RWPE2 (cell line): ENCODE measurements at places on chromosomes 2 and 18.

DNA sequence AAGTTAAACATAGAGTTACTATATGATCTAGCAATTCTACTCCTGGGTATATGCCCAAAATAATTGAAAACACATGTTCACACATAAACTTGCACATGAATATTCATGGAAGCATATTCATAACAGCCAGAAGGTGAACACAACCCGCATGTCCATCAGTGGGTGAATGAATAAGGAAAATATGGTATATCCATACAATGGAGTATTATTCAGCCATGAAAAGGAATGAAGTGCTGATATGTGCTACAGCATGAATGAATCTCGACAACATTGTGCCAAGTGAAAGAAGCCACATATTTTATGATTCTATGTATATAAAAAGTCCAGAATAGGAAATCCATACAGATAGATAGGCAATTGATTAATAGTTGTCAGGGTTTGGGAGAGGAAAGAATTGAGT, 15.9 kb downstream of the COL4A4 start:
- no peak for DNase-seq

DNA sequence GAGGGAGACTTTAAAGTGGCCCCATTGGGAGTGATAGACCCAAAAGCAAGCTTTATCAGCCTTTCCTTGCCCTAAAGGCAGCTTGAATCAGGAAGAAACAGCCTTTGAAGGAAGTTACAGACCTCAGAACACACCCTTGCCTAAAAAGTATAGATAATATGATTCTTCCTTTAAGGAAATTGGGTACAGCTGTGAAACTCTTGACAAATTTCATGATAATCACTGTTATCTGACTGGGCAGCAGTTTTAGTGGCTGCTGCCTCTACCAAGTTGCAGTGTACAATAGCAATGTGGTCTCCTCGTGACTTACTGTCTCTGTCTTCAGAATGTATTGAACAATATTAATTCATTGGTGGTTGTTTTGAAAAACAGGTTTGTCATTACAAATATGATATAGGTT, 16.7 kb downstream of the HOXD1 start:
- DNase-seq, result no peak

DNA sequence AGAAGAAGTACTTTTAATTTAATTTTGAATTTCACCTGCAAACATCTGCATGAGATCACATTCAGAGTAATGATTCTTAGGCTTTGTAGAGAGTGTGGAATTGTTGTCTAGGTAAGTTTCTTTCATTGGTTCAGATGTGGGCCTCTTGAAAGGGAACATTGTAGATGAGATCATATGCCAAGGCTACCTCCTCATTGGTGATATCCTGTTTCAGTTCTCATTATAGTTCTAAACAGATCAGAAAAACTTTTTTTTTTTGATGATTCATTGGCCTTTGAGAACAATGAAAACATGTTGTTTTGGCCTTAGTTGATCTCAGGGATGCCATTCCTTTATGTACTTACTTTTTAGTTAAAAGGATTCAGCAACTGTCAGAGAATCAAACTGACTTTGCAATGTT, 44.5 kb downstream of the EML6 start:
- DNase-seq, result no peak

DNA sequence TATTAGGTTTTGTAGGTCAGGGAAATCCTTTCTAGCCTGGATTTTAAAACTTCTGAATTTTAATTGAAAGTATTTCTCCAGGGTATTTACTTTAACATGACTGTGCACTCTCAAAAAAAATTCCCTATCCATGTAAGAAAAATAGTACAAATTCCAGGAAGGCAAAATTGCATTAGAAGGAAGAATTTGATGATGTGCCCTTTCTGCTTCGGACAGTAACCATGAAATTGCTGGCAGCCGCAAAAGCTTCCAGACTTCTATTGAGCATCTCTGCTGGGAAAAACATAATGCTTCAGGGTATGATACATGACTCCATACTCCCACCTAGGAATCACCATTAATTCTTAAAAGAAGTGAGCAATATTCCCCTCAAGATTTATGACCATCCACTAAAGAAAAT, 17.2 kb upstream of the KLF7 start:
- no peak for DNase-seq
